ENCODE measurements at places on chromosomes 4 and X. TPM values are rescaled to one million over a fixed set of nuclear protein-coding genes. Genes with fewer than 3 reads are reported as not detected.

The PCDH18 gene
- total RNA-seq: not detected

The ADGRL3 gene
- total RNA-seq: 0.03 TPM

The TMEM31 gene
- total RNA-seq: not detected

The BTC gene
- 1.3 TPM for total RNA-seq

The RGN gene
- not detected for total RNA-seq

The TLR3 gene
- 0.38 TPM for total RNA-seq

The WAS gene
- 0.27 TPM for total RNA-seq

The DUSP9 gene
- total RNA-seq: 1.9 TPM

The HSFX2 gene
- 0.27 TPM for total RNA-seq

The DAPP1 gene
- not detected for total RNA-seq

The UGT2B11 gene
- not detected for total RNA-seq

The SLC39A8 gene
- total RNA-seq: 9.7 TPM

The SYNPO2 gene
- total RNA-seq: 0.98 TPM

The PNMA5 gene
- total RNA-seq: not detected

The NAT8L gene
- 8.6 TPM for total RNA-seq

The SFRP2 gene
- total RNA-seq: not detected

The ART3 gene
- not detected for total RNA-seq

The FATE1 gene
- not detected for total RNA-seq

The DGAT2L6 gene
- total RNA-seq: not detected

The RHOXF2B gene
- total RNA-seq: not detected

The PNMA6F gene
- total RNA-seq: not detected

The SYTL5 gene
- 0.34 TPM for total RNA-seq

The MSX1 gene
- total RNA-seq: 8.2 TPM

The PLS3 gene
- 191 TPM for total RNA-seq

The DIPK2B gene
- total RNA-seq: not detected

The ALB gene
- total RNA-seq: not detected

The SATL1 gene
- not detected for total RNA-seq

The MSANTD1 gene
- total RNA-seq: 0.20 TPM

The NUDT11 gene
- 2.6 TPM for total RNA-seq

The NXF2 gene
- total RNA-seq: not detected

The RS1 gene
- total RNA-seq: not detected

The PYURF gene
- total RNA-seq: 81.2 TPM

The CT47B1 gene
- total RNA-seq: not detected

The ADH1A gene
- not detected for total RNA-seq

The TSPAN5 gene
- 13.3 TPM for total RNA-seq

Measured in A549 treated with Mapracorat at 1 μM for 4 hours (cell line).